ENCODE measurements at places on chromosomes 12 and 14.

- DNase-seq = no peak
These were observed 19.4 kb downstream of the LPCAT3 start for GRCh38 chr12:6998715-6999451.

DNA sequence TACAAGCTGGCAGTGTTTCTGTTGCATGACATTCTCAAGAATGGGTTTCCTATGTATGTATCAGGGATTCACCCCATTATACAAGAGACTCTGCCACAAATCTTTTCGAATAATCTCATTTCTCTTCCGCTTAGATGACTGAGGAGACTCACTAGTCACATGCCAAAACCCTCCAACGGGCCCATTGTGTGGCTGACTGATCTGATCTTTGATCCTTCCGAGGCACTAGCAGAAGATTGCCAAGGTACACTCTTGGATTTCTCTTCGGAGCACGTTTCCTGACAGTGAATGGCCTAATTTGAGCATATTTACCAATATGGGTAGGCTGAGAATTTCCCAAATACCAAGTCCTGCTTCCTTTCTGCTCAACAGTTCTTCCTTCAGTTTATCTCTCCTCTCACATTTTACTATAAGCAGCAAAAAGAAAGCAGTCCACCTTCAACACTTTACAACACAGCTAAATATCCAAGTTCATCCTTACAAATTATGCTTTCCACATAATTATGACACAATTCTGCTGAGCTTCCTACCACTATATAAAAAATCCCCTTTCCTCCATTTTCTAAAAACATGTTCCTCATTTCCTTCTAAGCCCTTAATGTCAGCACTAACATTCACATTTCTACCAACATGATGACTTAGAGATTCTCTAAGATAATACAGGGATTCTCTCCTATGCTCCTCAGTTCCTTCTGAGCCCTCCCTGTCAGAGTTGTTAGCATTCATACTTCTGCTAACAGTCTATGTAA, 11.0 kb downstream of the PRPH start:
- DNase-seq = no peak

GRCh38 chr12:94706250-94706661, 55.9 kb upstream of the TMCC3 start:
- no peak for DNase-seq

DNA sequence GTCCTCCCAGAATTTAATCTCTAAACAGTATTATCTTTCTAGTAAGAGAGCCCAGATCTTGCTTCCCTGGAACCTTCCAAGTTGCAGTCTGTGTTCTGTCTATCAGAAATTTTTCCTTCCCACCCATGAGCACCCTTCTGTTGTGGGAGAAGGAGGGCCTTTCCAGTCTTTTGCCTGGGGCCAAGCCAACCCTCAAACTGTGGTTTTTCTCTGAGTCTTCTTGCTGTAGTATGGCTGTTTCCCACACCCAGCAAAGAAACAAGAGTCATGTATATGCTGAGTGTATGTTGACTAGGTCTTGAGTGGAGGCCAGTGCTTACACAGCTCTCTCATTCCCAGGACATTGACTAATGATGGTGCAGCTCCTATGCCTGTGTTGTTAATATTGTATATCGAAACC, 104.5 kb downstream of the TGFB3 start:
- DNase-seq = no peak

DNA sequence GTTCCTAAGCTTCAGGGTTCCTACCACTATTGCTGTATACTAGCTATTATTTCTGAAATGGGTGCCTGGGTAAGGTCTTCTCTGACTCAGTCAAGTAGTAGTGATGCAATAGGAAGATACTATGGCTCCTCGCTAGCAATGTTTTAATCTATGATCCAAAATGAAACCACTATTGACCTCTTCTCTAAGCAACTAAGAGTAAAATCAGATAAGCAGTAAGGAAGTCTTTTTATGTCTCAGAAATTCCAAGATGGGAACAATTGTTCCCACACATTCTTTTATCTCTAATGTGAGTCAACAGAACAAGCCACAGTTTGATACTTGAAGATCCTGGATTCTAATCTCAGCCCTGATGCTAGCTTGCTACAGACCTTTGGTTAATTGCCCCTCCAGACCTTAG, 45.1 kb downstream of the AREL1 start:
- DNase-seq = no peak

- no peak for DNase-seq
These were observed 34.1 kb downstream of the TMCC3 start for GRCh38 chr12:94616203-94616729.

DNA sequence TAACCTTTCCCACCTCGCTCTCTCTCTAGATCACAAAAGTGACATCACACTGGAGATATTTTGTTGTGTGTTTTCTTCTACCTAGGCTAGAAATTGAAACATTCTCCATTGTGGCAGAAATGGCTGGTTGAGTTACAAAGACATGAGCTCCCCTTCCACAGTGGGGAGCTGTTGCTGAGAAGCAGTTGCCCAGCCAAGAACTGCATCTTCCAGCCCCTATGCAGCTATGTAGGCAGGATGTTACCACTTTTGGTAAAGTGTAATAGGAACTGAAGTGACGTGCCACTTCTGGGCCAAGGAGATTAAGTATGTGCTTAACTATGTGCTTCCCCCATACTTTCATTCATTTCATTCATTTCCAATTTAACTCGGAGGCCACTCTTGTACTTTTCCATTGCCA, 138.7 kb upstream of the E2F7 start:
- no peak for DNase-seq

- no peak for DNase-seq
These were observed 563.4 kb downstream of the BCL11B start for GRCh38 chr14:98708555-98708954.

DNA sequence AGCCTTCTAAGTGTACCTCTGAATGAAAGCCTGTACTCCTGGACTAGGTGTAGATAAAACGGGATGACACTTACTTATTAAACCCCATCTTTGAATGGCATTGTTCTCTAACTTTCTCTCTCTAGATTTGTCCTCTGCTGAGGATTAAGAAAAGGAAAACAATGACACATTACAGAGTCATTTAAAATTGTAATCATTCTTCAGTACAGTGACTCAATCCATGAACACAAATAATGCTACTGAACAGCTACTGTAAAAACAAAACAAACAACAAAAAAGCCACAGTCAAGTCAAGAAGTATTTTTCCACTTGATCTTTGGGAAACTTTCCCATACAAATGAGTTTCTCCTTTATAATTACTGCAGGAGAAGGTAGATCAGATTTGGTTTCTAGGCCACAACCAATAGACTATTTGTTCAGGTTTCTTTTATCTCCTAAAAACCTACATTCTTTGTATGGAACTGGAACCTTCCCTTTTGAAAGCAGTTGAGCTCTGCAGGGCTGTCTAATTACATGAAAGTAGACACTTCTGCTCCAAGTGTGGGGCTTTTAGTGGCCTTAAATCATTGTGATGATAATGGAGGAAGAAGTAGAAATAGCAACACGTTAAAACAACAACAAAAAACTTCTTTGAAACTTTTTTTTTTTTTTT, 219.1 kb downstream of the ESR2 start:
- DNase-seq = no peak

GRCh38 chr12:116382686-116383530, 105.4 kb upstream of the MED13L start:
- no peak for DNase-seq

DNA sequence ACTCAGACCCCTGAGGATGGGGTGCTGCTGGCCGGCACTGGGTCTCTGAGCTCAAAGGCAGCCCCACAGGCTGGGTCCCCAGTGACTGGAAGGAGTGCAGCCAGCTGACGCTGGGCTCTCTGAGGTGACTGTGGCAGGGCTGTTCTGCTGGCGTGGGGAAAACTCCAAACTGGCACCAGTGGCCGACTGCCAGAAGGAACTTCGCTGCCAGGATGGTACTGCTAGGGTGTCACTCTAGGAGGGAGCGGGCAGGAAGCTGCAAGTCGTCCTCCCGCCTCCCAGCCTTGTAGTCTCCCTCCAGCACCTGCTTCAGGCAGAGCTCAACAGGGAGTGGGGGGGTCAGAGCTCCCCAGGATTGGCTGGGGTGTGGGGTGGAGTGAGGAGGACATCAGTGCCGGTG, 41.3 kb downstream of the CDC42BPB start:
- DNase-seq = no peak

DNA sequence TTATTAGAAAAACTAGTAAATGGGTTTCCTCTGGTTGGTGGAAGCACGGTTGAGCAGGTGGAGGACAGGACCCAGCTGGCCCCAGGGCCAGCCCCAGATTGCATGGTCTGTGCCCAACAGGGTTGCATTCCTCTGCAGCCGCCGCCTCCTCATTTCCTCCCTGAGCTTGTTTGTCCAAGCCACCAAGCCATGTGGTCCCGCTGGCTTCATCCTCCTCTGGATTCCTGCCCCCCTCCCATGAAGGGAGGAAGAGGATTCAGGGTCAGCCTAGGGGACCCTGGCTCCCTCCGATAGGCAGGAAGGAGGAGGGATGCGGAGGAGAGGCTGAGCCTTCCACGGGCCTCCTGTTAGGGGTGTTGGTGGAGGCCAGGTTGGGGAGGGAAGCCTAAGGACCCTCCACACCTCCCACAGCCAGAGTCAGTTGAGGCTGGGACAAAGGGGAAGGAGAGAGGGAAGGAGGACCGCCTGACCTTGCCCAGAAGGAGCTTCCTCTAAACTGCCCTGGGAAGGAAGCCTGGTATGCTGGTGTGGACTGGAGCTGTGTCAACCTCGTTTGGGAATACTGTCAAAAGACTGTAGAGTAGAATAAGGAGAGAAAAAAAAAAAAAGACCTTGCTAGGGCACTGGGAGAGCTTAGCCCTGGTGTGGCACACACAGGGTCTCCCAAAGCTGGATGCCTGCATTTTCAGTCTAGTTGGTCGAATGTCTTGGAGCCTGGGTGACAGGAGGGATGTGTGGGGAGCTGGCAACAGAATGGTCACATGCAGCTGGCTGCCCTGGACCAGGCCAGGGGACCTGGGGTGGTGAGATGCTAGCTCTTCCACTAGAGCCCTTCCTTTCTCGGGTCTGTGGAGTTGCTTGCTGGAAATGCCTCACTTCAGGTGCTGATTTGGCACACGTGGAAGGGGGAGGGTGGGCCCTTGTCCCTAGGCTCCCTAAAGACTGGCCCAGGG, 42.4 kb downstream of the PLEKHG3 start:
- no peak for DNase-seq

DNA sequence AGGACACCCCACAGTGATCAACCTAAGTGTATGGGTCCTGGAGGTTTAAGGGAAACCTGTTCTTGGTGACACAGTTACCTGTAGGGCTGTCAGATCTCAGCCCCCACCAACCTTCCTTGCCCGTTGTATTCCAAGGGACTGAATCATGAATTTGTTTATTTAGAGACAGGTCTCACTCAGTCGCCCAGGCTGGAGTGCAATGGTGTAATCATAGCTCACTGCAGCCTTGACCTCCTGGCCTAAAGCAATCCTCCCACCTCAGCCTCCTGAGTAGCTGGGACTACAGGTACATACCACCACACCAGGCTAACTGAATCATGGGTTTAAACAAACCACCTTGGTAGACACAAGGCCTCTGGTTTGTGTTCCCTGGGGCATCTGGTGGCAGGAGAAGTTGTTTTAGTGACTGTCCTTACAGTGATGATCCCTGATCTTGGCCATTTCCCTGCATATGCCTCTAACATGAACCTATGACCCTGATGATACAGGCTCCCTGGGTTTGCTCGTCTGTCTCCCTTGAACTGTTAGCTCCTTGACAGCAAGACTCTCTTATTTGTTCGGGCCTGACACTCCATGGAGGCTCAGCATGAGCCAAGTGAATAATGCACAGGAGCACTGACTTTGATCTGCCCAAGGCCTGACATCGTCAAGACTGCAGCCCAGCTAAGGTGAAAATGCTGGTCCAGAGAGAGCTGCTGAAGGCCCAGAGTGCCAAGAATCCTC, 47.9 kb downstream of the PITPNM2 start:
- no peak for DNase-seq

DNA sequence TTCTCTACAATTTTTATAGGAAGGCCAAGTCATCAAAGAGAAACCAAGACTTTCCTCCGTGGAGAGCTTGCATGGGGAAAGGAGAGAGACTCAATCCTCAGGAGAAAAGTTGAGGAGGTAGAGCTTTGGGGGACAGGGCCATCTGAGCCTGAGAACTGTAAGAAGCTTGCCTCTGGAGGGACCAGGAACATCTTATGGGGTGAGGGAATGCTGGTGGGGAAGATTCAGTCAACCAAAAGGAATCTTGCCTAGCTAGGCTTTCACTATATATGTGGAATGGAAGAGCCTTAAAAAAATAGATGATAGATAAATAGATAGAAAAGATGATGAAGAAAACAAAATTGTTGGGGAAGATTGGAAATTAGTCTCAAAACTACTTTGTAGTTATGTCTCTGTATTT, 63.5 kb downstream of the DYRK2 start:
- no peak for DNase-seq

DNA sequence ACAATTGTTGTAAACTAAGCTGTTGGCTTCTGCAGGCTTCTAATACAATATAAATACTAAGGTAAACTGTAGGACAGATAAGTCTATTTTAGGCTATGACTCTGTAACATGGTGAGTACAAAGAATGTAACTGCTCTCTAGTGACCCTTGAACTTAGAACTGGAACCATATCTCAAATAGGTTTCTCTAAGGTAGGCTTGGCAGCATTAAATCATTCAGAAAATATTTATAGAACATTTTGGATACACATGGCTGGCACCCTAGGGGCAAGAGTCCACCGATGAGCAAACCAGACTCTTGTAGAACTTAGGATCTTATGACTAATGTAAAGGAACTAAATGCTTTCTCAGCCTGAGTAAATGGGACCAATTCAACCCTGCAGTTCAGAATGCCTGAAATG, 19.4 kb upstream of the SLC25A3 start:
- DNase-seq = no peak

DNA sequence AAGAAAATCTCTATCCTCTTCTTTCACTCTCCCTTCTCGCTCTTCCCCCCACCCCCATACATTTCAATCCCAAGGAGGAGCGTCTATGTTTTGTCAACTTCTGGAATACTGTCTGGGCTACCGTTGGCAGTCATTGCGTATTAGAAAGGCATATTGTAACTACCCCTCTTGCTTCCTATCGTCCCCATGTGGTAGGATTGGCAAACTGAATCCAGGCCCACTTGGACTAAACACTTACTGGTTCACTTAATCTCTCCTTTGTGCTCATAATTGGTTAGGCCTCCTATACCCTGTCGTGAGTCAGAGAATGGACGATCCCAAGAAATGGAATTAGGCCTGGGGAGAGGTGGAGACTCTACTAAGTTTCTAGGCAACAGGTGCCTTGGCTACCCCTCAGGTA, 68.8 kb upstream of the SLC8A3 start:
- DNase-seq = no peak

Measured in NCI-H1417 (cell line).